ENCODE measurements at places on chromosomes 12 and 14. TPM values are rescaled to one million over a fixed set of nuclear protein-coding genes. Genes with fewer than 3 reads are reported as not detected.

DNA sequence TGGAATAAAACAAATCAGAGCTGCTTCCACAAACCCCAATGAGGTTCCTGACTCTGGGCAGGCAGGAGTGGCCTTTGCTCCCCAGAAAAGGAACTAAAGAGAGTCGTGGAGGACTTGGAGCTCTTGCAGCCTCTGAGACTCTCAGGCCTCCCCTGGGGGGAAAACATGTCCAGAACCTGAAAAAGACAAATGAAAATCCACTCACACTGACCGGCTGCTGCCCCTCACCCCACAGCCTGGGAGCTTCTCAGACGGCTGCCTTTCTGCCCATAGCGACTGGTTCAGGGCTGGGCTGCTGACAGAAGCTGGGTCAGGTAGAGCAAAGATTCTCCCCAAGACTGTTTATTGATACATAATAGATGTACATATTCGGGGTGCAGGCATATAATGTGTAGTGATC is 356.0 kb downstream of the ADGRD1 start:
- no peak overlapping the region for H3K27ac ChIP-seq
- no peaks in the 10 kb centered on the region for H3K36me3 ChIP-seq
- no peaks in the 10 kb centered on the region for H3K4me1 ChIP-seq
- no peak overlapping the region for H3K4me3 ChIP-seq
- H3K27me3 ChIP-seq: no peaks in the 10 kb centered on the region
- no peak for DNase-seq

ATG101 gene
- 37.7 TPM for total RNA-seq

SERPINA6 gene
- 3.4 TPM for total RNA-seq

PAWR gene
- 135 TPM for total RNA-seq

VPS29 gene
- 120 TPM for total RNA-seq

PRH2 gene
- total RNA-seq: not detected

TMPRSS12 gene
- total RNA-seq: not detected

All from colonic mucosa (tissue), 4 donors.